ENCODE measurements at places on chromosomes 6 and 20. TPM values are rescaled to one million over a fixed set of nuclear protein-coding genes. Genes with fewer than 3 reads are reported as not detected.

GRCh38 chr6:157530126-157530525 lies 149.1 kb downstream of the ZDHHC14 start:
- no peaks in the 10 kb centered on the region for H3K36me3 ChIP-seq
- H3K27me3 ChIP-seq = no peaks in the 10 kb centered on the region
- no peak overlapping the region for H3K4me3 ChIP-seq
- peak overlapping the region; percentile 86 for H3K27ac ChIP-seq
- peaks cover 3% of the 10 kb centered on the region for H3K4me1 ChIP-seq

DNA sequence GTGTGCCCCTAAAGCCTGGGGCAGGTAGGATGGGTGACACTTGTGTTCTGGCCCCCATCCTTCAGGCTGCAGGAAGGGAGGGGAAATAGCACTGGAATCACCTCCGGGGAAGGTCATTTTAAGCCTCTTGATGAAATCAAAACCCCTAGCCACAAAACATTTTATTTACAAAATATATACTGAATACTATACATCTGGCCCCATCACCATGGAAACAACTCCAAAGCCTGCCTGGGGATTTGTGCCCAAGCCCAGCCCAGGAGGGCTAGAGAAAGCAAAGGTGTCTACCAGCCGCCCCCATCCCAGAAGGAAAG lies 2.6 kb downstream of the SMIM29 start:
- H3K27ac ChIP-seq = no peak overlapping the region
- H3K27me3 ChIP-seq = no peaks in the 10 kb centered on the region
- no peak overlapping the region for H3K4me3 ChIP-seq
- H3K4me1 ChIP-seq = no peaks in the 10 kb centered on the region

GRCh38 chr20:13139459-13140150 lies 81.5 kb upstream of the ISM1 start:
- no peaks in the 10 kb centered on the region for H3K27me3 ChIP-seq
- DNase-seq = no peak
- H3K27ac ChIP-seq = no peak overlapping the region
- no peak overlapping the region for H3K4me3 ChIP-seq
- H3K36me3 ChIP-seq = no peaks in the 10 kb centered on the region
- no peaks in the 10 kb centered on the region for H3K4me1 ChIP-seq

DNA sequence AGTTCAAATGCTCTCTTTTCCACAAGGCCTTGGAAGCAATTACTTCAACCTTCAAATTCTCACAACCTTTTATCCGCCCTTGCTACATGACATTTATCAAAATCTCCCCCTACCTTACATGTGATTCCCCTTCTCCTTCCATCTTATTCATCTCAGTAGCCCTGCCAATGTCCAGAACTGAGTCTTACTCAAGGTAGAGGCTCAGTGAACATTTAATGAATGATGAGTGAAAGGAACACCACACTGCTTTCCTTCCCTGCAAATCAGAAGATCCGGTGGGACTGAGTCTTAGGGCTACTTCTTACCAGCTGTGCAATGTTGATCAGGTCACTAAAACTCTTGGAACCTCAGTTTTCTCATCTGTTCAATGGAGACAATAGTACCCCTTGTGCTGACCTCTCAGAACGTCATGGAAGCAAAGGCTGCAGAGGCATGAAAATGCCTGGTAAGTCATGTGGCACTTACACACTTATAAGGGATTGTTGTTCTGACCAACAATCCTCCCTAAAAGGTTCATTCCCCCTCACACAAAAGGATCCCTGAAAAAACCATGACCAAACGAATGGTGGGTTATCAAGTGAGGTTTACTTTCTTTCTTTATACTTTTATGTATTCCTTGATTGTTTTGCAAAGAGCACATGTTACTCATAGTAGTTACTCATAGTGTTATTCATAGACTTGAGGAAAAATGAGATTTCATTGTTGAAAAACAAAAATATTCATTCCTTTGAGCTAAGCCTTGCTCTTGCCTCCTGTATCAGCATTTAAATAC lies 6.5 kb downstream of the MDGA1 start:
- no peaks in the 10 kb centered on the region for H3K27me3 ChIP-seq
- no peak for DNase-seq
- H3K4me1 ChIP-seq = peaks cover 3% of the 10 kb centered on the region

GRCh38 chr6:53115741-53116140 lies 32.9 kb downstream of the GCM1 start:
- H3K4me1 ChIP-seq = no peaks in the 10 kb centered on the region
- no peak for DNase-seq
- H3K36me3 ChIP-seq = no peaks in the 10 kb centered on the region
- H3K27me3 ChIP-seq = no peaks in the 10 kb centered on the region
- H3K27ac ChIP-seq = no peak overlapping the region

- no peak overlapping the region for H3K4me3 ChIP-seq
- no peaks in the 10 kb centered on the region for H3K4me1 ChIP-seq
- no peaks in the 10 kb centered on the region for H3K27me3 ChIP-seq
- H3K27ac ChIP-seq = no peak overlapping the region
- no peaks in the 10 kb centered on the region for H3K36me3 ChIP-seq
These were observed 438.1 kb downstream of the BCKDHB start for GRCh38 chr6:80544555-80544954.

DNA sequence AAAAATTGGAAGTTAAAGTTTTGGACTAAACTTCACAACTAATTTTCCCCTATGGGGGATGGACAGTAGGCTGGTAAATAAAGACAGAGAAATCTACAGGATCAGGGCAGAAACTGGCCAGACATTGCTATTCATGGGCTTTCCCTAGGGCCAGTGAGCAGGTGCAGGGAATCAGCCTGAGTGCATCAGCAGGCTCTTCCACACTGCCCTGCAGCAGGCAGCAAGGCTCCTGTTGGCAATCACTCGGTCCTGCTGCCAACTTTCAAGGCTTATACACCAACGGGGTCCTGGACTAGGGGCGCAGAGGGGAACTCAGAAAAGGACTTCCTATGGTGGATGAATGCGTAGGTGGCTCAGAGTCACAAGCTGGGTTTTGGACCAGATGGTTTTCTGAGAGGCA lies 59.8 kb upstream of the NHSL1 start:
- H3K4me3 ChIP-seq = no peak overlapping the region
- no peak for DNase-seq
- H3K4me1 ChIP-seq = peaks cover 31% of the 10 kb centered on the region
- H3K27me3 ChIP-seq = no peaks in the 10 kb centered on the region
- H3K27ac ChIP-seq = peak overlapping the region; percentile 83

DNA sequence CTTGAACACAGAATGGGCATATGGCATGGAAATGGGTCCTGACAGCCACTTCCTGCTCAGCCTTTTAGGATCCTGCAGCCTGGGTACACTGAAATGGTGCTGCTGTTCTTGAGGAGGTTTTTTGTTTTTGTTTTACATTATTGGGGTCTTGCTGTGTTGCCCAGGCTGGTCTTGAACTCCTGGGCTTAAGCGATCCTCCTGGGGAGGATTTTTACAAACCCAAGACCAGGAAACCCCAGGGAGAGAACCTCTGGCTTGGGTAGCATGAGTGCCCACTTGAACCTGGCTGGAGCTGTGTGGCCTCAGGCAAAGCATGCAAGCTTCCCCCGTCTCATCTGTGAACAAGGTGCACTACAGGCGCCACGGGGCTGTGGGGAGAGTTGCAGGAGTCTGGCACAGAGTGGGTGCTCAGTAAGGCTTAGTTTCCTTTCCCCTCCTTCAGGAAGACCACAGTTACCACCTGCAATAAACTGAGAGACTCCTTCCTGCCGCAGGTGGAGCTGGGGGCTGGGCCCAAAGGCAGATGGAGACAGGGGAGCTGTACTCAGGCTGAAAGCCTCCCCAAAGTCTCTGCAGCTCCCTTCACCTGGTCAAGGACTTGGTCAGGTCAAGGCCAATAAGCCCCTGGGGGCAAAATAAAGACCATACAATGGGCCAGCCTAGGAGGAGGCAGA lies 1.8 kb downstream of the SLA2 start:
- no peak for DNase-seq
- no peaks in the 10 kb centered on the region for H3K36me3 ChIP-seq
- no peak overlapping the region for H3K27ac ChIP-seq
- H3K4me1 ChIP-seq = no peaks in the 10 kb centered on the region

GRCh38 chr6:130158548-130158947 lies 64.2 kb downstream of the SAMD3 start:
- H3K4me3 ChIP-seq = no peak overlapping the region
- H3K36me3 ChIP-seq = no peaks in the 10 kb centered on the region
- no peak overlapping the region for H3K27ac ChIP-seq
- DNase-seq = no peak
- no peaks in the 10 kb centered on the region for H3K27me3 ChIP-seq

DNA sequence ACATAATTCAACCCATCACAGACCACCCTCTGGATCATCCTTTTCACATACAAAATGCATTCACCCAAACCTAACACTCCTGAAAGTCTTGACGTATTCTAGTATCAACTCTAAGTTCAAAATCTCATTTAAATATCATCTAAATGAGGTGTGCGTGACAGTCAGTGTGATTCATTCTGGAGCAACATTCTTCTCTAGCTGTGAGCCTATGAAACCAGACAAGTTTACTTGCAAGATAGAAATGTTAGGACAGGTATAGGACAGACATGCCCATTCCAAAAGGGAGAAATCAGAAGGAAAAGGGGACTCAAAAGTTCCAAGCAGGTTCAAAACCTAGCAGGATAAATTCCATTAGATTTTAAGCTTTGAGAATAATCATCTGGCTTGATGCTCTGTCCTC lies 329.7 kb downstream of the CD83 start:
- no peak for DNase-seq
- no peak overlapping the region for H3K27ac ChIP-seq
- no peak overlapping the region for H3K4me3 ChIP-seq
- no peaks in the 10 kb centered on the region for H3K27me3 ChIP-seq
- H3K4me1 ChIP-seq = no peaks in the 10 kb centered on the region

DNA sequence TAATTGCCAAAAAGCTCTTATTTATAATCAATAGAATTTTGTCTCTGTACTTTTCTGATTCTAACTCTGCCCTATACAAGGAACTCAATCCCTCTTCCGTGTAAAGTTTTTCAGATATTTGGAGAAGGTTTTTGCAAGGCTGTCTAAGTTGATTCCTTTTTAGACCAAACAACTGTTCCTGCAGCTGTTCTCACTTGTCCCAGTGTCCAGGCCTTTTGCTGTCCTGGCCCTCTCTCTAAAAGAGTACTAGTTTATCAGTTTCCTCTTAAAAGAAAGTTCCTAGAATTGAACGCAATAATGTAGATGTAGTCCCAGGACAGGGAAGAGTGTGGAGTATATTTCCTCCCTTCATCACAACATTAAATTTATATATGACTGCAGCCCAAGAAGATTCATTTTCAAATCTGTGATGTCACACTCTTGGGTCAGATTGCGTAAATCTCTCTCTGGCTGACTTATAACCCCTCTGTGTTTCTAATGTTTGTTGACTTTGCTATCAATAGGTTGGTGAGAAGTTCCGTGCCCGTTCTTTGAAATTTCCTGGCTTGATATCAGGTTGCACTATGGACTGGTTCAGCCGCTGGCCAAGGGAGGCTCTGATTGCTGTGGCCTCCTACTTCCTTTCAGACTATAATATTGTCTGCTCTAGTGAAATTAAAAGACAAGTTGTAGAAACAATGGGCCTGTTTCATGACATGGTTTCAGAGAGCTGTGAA lies 139.4 kb upstream of the GLP1R start:
- H3K27ac ChIP-seq = peak overlapping the region; percentile 20
- H3K27me3 ChIP-seq = no peaks in the 10 kb centered on the region
- H3K4me3 ChIP-seq = no peak overlapping the region
- H3K4me1 ChIP-seq = peaks cover 16% of the 10 kb centered on the region
- H3K36me3 ChIP-seq = no peaks in the 10 kb centered on the region
- DNase-seq = peak; percentile 74

DNA sequence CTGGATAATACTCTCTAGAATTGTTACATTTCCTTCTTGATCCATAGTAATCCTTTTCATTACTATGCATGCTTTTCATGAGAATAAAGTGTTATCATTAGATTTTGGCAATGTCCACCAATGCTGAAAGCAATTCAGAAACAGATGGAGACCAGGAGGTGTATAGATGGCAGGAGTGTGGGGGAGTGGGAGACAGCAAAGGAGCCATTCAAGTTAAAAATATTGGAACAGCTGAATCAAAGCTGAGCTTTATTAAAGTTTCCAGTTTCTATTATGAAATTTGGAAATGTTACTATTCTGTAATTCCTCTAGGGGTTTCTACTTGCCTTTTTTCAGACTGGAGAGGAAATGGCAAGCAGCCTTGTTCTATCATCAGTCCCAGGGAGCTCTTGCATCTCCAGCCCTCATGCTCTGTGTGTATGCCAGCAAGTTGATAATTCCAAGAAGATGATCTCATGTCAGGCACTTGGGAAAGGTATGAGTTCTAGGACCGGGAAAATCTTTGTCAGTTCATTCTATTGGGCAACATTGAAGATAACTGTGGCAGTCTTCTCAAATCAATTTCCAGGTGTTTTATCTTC lies 228.0 kb downstream of the CD109 start:
- H3K27ac ChIP-seq = no peak overlapping the region
- H3K36me3 ChIP-seq = no peaks in the 10 kb centered on the region
- H3K27me3 ChIP-seq = no peaks in the 10 kb centered on the region

DNA sequence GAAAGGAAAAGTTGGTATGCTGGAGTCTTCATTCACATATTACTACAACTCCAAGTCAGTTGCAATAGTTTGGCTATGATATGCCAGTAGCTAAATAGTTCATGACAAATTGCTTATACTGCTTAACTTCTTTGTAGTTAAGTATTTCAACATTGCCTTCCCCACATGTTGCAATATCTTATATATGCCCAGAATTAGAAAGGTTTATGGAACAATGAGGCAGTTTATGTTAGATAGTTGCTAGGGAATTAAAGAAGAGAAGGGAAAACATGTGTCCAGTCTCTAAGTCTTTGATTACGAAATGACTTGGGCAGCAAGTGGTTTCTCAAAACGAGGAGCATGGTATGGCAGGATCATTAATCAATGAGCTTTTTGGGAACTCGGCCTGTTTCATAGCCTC lies 145.8 kb downstream of the PLCB4 start:
- no peaks in the 10 kb centered on the region for H3K36me3 ChIP-seq
- H3K27ac ChIP-seq = no peak overlapping the region
- no peak for DNase-seq
- H3K4me3 ChIP-seq = no peak overlapping the region

DNA sequence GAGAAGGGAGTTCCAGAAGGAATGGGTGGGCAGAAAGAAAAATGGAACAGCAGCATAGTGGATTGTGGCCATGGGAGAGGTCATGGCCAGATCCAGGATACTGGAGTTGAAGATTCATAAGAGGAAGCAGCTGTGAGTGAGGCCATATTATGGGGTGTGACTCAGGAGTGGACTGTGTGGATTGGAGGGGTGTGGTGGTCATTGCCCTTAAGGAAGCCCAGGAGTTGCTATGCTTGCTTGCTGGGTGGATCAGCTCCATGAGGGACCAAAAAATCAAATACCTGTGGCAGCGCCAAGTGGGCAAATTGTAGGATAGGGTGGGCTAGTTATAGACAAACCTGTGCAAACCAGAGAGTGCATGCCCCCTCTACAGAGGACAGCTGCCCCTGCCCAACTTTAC lies 18.3 kb downstream of the LRRC1 start:
- no peak for DNase-seq
- H3K27ac ChIP-seq = no peak overlapping the region
- H3K36me3 ChIP-seq = no peaks in the 10 kb centered on the region
- H3K4me3 ChIP-seq = no peak overlapping the region

Gene LY6G5C
- 1.5 TPM for total RNA-seq

Gene GSTA1
- 16.1 TPM for total RNA-seq

Gene BICRAL
- total RNA-seq = 5.3 TPM

Data from right lobe of liver (tissue), 6 donors.